NCI-H1092 treated with DMSO at 0.1 percent for 48 hours (cell line): ENCODE measurements at places on chromosomes 11 and 22.

GRCh38 chr11:133224271-133224670 lies 308.0 kb downstream of the OPCML start:
- DNase-seq, result no peak

DNA sequence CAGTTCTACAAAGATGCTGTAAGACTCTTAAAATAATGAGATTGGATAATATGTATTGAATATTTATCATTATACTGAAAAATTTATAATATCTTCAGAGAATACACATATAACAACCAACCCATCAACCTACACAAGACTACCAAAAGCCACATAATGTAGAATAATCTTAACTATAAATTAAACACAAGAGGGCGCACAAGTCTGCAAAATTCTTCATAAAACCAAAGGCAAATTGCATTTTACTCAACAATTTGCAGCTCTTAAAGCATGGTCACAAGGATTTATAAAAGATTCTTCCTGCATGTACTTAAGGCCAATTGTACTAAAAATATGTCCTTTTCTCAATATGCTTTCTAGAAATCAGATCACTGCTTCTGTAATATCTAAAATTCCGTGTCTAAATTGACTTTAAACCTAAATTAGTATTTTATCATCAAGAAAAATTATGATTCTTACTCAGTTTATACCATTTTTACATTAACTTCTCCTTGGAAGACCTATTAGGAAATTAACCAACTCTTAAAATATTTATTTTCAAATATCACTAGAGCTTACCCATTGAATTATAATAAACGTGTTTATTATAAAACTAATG lies 79.0 kb downstream of the TTC28 start:
- DNase-seq, result peak; percentile 80

- no peak for DNase-seq
Measured at GRCh38 chr11:57124917-57125316, 56.8 kb upstream of the LRRC55 start.

DNA sequence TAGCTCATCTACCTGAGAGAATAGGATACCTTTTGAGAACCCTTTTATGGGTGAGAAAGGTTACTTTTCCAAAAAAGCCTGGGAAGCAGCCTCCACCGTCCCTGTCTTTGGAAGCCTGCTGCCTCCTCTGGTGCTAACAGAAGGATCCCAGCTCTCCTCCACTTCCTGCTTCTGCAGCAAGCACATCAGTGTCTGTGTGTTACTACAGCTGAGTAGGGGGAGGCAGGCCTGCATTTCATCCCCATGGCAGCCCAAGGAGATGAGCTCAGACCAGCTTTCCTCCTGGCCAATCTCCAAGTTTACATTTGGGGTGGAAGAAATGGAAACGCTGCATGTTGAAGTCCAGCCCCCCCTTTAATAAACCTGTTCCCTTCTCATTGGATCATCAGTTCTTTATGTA lies 7.4 kb upstream of the CCDC34 start:
- DNase-seq, result no peak

- no peak for DNase-seq
Measured at GRCh38 chr11:7019500-7020182, 505 bp downstream of the ZNF214 start.

DNA sequence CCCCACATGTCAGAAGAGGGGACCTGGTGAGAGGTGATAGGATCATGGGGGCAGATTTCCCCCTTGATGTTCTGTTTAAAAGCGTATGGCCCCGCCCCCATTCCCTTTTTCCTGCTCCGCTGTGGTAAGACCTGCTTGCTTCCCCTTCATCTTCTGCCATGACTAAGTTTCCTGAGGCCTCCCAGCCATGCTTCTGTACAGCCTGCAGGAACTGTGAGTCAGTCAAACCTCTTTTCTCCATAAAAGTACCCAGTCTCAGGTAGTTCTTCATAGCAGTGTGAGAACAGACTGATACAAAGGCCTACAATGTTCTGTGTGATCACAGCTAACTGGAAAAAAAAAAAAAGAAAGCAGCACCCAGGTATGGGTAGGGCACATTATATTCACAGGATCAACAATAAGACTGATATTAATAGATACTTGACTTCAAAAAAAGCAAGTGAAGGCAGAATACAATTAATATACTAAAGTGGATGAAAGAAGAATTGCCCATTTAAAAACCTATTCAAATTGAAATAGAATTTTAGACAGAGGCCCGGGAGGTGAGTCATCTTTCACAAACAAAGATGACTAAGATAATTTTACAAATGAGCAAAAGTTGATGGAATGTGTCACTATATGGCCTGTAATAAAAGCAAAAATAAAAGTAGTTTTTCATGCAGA lies 1.7 kb upstream of the OR52K1 start:
- DNase-seq, result no peak

DNA sequence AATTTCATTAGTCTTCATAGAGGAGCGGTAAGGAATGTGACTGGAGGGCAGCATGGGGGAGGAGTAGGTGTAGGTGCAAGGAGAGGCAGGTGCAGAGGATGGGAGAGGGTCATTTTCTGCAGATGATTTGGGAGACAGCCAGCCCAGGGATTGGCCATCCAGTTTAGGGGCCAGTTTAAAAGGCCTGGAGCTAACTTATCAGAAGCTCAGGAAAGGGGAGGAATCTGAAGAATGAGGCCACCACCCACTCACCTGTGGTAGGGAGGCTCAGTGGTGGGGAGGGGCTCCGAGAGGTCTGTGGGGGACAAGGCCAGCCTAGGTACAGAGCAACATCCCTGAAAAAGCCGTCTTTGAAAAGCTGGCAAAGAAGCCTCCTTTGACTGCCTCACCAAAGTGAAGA lies 110.8 kb upstream of the TMEM45B start:
- no peak for DNase-seq

DNA sequence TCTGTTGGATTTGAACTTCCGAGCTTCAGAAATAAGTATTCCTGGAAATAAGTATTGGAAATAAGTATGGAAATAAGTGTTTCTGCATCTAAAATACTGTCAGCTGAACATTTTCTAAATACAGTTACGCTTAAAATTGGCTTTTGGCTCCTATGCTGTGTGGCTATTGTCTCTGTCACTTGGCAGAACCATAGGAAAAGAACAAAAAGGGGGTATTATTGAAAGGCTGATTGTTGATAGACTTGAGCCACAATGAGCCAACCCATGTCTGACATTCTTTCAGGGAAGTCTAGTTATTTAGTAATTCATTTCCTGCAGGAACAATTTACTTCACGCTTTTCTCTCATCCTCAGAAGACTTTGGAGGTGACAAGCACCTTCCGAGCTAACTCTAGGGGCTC lies 32.5 kb upstream of the LARGE1 start:
- no peak for DNase-seq

- DNase-seq, result no peak
Measured at GRCh38 chr22:23029521-23030228, 40.6 kb upstream of the GNAZ start.

GRCh38 chr11:22808571-22809197 lies 20.9 kb downstream of the SVIP start:
- DNase-seq, result no peak

DNA sequence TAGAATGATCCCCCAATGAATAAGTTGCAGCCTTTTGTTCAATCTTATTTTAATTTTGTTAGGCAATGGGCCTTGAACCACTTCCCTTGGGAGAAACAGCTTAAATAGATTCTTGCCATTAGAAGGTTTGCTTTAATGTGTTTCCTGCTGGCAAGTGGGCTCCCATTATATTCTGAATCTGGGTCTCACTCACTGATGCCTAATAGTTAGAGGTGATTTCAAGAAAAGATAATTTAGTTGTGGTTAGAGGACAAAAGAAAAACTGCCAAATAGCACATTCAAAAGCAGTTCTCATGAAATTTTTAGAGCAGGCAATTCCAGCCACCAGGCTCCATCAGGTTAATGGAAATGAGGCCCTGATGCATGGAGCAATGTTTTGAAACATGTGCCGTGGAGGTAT lies 362.6 kb upstream of the CHORDC1 start:
- no peak for DNase-seq

- no peak for DNase-seq
Measured at GRCh38 chr11:46099963-46100316, 21.3 kb downstream of the PHF21A start.

DNA sequence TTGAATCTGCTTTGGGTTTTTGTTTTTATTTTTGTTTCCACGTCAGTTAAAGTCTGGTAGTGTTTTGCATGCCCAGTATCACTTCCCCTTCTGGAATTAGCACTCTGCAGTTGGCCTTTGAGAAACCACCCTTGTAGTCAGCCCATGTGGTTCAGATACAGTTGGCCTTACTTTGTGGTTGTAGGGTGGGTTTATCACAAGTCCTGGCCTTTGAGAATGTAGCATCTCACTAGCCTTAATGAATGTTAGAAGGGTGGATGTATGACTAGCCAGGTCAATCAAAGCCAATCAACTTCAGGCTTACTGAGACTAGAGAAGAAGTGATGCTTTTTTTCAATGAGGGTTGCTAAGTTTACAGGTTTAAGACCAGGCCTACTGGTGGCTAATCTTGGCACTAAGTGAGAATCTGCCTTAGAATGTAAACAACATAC lies 19.8 kb downstream of the ARL14EP start:
- no peak for DNase-seq

- DNase-seq, result no peak
Measured at GRCh38 chr11:8867931-8868631, 42.9 kb upstream of the AKIP1 start.

- no peak for DNase-seq
Measured at GRCh38 chr22:46239261-46240048, 10.6 kb downstream of the CDPF1 start.

- no peak for DNase-seq
Measured at GRCh38 chr11:65206441-65206841, 24.7 kb downstream of the CAPN1 start.

DNA sequence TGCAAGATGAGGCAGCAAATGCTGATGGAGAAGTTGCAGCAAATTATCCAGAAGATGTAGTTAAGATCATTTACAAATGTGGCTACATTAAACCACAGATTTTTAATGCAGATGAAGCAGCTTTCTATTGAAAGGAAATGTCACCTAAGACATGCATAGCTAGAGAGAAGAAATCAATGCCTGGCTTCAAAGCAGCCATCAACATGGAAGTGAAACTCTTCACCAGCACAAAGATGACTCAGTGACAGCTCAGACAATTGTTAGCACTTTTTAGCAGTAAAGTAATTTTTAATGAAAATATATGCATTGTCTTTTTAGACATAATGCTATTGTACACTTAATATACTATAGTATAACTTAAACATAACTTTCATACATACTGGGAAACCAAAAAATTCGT lies 71.4 kb downstream of the FANCF start:
- DNase-seq, result no peak

DNA sequence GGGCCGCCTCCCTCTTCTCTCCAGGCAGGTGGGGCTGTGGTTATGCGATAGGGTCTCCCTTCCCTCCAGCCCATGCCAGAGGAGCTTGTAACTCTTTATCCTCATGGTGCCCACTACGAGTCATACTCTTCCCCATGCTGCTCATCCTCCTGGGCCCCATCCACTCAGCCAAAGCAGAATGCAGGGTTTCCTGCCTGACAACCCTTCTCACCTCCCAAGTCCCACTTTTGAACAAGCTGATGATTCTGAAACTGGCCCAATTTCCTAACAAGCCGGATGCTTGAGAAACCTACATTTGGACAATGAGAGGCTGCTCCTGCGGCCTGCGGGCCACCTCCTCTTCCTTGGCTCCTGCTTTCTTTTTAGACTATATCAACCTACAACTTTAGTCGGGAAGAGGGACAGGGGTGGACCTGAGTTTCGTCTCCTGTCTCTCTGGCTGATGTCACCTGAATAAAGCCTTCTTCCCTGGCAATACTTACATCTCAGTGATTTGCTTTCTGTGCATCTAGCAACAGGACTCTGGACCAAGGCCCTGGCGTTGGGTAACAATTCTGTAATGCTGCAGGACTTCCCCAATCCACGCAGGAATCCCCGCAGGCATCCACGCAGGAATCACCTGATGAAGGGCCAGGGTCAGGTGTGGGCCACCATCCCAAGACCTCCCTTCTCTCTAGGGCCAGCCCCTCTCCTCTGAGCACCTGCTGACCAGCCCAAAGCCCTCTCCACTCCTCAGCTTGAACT lies 1.5 kb upstream of the NDUFS8 start:
- DNase-seq, result no peak

GRCh38 chr11:41256041-41256440 lies 203.4 kb downstream of the LRRC4C start:
- DNase-seq, result no peak

DNA sequence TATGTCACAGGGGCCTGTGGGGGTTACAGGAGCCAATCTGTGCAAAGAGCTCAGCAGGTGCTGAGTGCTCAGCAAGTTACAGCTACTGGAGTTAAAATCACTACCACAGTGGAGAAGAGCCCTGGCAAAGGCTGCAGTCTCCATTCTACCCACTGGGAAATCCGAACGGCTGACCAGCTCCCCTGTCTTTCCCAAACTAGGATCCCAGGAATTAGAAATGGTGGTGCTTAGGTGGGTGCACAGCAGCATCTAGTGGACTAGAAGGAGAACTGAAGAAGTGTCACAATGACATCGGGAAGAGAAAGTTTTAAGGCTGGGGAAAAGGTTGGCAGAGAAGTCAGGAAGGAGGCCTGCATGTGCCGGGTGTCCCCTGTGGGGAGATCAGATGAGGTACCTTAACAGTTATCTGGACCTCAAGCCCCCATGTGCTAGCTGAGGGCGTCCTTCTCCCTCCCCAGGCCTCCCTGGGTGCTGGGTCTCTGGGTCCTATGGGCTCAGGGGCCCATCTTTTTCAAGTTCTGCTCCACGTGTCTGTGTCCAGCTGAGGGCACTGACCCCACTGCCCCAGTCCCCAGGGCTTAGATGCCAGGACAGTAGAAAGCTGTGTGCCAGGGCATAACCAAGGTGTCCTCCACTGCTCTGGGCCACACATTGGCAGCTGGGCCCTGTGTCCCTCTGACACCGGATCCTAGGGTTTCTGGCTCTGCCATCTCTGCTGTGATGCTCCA lies 1.9 kb downstream of the PIWIL3 start:
- peak; percentile 3 for DNase-seq

DNA sequence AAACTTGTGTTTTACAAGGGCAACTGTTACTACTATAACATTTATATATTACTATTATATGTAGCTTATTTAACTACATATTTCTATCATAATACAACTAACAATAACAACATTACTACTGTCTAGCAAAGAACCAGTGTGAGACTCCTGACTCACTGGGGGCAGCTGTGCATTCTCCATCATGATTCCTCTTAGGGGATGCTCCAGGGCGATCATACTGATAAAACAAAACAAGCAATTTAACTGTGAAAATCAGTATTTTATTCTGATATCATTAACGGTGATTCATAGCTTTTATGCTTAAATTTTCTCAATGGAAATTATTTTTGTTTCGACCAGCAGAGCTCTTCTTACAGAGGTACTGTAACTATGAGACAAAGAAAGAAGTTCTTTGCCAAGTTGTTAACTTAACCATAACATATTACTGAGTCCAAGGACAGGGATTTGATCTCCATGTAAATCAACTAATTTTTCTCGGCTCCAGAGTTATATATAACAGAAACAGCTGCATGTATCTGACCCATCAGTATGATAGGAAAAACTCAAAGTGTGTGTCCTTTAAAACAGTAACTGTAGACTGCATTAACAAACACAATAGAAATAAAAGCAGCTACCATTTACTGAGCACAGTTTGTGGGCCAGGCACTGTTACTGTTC lies 24.8 kb upstream of the FNBP4 start:
- no peak for DNase-seq

GRCh38 chr22:43625242-43625641 lies 186.9 kb downstream of the EFCAB6 start:
- no peak for DNase-seq

- DNase-seq, result peak; percentile 97
Measured at GRCh38 chr11:63537293-63538101, 889 bp downstream of the PLAAT4 start.

- peak; percentile 91 for DNase-seq
Measured at GRCh38 chr11:88250566-88251242, 75.5 kb upstream of the RAB38 start.
